Activated CD8-positive, alpha-beta memory T cell treated with anti-CD3 and anti-CD28 coated beads for 1 hour (primary cell): ENCODE measurements at places on chromosomes 7 and 10.

- DNase-seq: no peak
Observed at GRCh38 chr7:17041324-17041723, 159.5 kb upstream of the AGR3 start.

- DNase-seq: no peak
Observed at GRCh38 chr10:112915590-112916572, 34.2 kb upstream of the TCF7L2 start.

- DNase-seq: no peak
Observed at GRCh38 chr7:38190011-38190410, 12.0 kb downstream of the STARD3NL start.

GRCh38 chr7:40656349-40656748, 521.5 kb downstream of the SUGCT start:
- DNase-seq: no peak

DNA sequence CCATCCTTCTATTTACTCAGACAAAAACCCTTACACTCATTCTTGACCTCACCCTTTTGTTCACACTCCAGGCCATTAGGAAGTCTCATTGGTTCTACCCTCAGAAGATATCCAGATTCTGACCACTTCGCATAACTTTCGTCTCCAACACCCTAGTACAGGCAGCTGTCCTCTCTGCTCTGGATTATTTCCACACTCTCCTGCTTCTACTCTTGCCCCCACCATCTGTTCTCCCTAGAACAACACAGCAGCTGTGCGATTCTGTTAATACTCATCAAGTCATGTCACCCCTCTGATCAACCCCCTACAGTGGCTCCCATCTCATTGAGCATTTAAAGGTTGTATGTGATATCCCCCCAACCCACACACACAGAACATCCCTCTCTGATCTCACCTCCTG, 15.5 kb upstream of the TRIL start:
- DNase-seq: no peak

DNA sequence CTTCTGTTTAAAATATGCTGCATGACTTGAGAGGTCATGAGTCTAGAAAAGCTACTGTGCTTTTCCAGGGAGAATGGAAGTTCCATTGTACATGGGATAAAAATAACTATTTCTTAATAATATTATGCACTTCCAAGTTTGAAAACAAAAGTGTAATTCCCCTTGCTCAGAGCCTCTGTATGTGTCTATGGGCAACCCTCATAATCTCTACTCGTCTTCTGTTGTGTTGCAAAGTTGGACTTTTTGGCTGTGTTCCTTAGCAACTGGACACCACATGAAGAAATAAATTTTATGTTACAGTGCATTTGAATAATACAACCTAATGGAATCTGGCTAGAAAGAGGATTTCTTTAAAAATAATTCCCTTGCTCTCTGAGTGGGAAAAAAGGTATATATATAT, 242.6 kb downstream of the TWIST1 start:
- DNase-seq: no peak

DNA sequence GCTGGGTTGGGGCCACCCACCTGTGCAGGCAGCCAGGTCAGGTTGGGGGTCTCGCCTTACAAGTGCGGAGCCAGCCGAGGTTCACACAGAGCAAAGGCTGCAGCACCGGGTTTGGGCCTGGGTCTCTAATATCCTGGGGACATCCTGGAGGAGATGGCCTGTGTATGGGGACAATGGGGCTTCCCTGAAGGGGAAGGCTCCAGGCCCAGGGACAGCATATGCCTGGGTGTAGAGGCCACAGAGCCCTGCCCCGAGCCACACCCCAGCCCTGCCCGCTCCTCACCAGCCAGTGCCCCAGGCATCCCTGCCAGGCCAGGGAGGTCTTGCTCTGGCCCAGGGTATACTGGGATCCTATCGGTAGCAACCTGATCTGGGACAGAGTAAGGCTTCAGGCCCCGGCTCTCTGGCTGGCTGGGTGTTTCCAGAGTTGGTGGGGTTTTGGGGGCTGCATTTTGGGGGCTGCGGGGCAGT, 9.1 kb downstream of the TTYH3 start:
- DNase-seq: no peak

GRCh38 chr7:2359610-2360009, 5.0 kb downstream of the EIF3B start:
- DNase-seq: no peak

DNA sequence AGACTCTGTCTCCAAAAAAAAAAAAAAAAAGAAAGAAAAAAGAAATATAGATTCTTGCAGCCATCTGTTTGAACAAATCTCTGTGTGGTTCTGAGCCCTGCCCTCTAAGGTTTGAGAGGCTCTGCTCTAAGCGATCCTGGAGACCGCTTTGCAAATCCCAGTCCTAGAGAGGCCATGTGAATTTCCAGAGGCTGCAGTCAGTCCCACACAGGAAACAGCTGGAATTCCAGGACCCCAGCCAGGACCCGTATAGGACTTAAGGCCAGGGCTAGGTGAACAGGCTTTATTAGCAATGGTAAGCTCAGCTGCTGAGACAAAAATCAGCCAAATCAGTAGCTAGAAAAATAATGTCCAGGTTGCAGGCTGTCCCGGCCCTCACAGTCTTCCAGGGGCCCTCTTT, 154.8 kb downstream of the RPS24 start:
- no peak for DNase-seq

- no peak for DNase-seq
Observed at GRCh38 chr7:10888861-10889260, 84.8 kb upstream of the PHF14 start.
